ENCODE measurements at places on chromosomes 3 and 15. TPM values are rescaled to one million over a fixed set of nuclear protein-coding genes. Genes with fewer than 3 reads are reported as not detected.

DNA sequence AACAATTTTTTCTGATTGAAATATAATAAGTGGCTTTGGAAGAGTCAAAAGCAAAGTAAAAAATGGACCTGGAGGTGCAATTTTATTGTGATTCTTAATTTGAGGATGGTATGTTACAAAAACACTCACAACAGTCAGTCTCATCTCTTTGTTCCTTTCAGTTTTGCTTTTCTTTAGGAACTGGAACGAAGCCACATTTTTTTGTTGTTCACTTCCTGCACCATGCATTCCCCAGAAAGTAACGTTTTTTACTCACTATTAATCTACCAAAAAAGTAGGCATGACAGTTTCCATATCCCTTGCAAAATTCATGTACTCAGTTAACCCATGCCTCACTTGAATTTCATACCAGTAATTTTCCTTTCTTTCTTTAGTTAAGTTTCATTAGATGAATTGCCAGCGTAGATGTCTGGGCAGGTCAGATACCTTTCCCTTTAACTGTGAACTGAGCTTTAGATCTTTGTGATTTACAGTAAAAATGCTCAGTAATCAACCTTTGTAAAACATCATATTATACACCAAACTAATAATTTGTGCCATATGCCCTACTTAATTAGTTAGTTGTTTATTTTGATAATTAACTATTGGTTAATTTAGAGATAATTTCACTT, 384.3 kb downstream of the ROBO1 start:
- DNase-seq, result no peak

The TTBK2 gene
- total RNA-seq, result 26.7 TPM

The FES gene
- total RNA-seq, result 26.9 TPM

GRCh38 chr3:49104052-49104426, 518 bp downstream of the QARS1 start:
- DNase-seq, result no peak

GRCh38 chr15:66102563-66103292, 150.8 kb downstream of the MEGF11 start:
- DNase-seq, result no peak
